Dermis microvascular lymphatic vessel endothelial cell (primary cell): ENCODE measurements at places on chromosomes 12 and 14.

GRCh38 chr14:63273129-63273528 is 45.6 kb downstream of the GPHB5 start:
- no peak for DNase-seq

GRCh38 chr14:103378038-103378854 is 7.0 kb upstream of the MARK3 start:
- DNase-seq = no peak

- DNase-seq = peak; percentile 77
Measured at GRCh38 chr12:42716491-42716891, 126.9 kb upstream of the PRICKLE1 start.

GRCh38 chr12:112851024-112851777 is 55.6 kb upstream of the OAS1 start:
- no peak for DNase-seq

DNA sequence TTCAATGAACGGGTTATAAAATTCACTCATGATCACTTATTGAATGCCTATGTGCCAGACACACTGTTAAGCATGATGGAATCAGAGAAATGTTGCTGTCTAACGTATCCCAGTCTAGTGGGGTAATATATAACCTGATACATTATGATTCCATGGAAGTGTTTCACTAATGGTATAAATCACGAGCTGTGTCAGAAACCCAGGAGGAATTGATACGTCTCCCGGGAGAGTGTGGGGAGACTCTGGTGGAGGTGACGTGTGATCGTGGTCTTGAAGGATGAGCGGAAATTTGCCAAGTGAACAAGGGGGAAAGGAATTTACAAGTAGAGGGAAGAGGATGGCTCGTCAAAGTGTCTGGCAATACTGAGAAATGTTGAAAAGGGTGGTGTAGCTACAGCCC is 26.5 kb downstream of the MANSC1 start:
- no peak for DNase-seq

DNA sequence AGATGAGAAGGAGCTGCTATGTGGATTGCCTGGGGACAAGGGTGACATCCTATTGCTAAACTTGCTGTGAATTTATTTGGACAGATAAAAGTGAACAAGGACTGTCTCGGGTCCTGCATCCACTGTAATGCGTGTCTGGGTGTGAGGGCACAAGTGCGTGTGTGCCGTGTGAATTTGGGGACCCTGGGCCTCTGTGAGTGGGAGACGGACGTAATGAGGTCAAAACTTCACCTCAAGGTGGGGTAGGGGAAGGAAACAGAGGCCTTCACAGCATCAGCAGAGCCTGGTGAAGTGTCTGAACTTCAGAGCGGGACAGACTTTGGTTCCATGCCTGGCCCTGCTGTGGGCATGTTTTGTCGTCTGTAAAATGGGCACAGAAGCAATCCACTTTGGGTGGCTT is 14.8 kb downstream of the ASB2 start:
- DNase-seq = no peak

DNA sequence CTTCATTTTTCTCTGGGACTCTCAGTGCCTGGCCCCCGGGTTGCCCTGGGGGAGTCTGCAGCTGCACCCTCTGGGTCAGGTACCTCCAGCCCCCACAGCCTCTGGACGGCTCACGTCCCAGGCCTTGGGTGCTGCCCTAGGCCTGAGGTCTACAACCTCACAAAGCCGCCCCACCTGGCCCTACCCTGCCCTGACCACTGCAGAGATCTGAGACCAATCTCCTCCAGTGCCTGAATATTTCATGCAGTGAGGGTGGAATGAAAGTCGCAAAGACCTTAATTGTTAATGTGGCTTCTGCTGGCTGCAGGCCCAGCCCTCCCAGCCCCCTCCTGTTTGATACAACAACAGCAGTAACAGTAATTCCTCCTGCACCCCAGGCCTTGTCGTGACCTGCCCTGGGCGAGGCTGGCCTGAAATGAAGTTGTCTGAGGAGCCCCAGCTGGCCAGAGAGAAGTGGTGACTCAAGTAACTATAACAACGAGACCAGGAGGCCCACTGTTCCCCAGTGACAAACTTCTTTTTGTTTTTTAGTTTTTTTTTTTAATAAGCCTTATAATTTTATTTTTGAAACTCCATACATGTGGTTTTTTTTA is 8.8 kb upstream of the CCDC85C start:
- no peak for DNase-seq

DNA sequence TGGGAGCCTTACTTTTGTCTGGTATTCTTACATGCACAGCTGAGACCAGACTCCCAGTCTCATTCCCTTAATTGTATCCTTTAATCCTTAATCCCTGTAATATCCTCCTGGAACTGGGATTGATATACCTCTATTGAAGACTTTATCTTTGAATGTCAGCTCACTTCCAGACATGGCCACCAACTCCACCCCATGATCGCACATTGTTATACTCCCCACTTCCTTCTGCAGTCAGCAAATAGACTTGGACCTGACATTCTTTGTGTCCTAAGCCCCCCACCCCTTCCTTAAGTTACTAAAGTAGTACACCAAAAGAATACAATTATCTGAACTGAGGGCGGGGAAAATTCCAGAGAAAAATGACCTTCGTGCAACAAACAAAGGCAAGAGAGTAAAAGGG is 8.6 kb upstream of the OSBPL8 start:
- no peak for DNase-seq

GRCh38 chr12:125684968-125685790 is 619.9 kb downstream of the AACS start:
- no peak for DNase-seq

GRCh38 chr12:125978286-125978685 is 913.1 kb downstream of the AACS start:
- no peak for DNase-seq

DNA sequence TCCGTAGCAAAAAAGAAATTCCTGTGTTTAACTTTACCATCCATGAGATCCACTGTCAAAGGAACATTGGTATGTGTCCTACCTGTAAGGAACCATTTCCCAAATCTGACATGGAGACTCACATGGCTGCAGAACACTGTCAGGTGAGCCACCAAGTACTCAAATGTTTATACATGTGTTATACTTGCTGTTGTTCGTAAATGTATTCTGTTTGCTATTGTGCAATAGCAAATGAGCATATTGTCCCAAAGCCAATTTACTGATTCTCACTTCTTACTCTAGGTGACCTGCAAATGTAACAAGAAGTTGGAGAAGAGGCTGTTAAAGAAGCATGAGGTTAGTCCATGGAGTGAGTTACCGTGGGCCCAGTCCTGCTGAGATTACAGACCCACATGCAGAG is 9.4 kb downstream of the TRAFD1 start:
- DNase-seq = no peak

GRCh38 chr12:119710965-119711551 is 43.1 kb downstream of the PRKAB1 start:
- DNase-seq = no peak

GRCh38 chr12:115871714-115872113 is 405.8 kb downstream of the MED13L start:
- peak; percentile 12 for DNase-seq

DNA sequence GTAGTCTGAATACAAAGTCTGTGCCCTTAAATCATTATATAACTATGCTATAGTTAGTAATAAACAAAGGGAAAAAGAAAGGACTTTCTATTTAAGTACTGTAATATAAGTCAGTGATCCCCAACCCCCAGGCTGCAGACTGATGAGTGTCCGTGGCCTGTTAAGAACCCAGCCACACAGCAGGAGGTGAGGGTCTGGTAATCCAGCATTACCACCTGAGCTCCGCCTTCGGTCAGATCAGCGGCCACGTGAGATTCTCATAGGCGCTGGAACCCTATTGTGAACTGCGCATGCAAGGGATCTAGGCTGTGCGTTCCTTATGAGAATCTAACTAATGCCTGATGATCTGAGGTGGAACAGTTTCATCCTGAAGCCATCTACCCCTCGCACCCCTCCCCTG is 15.7 kb downstream of the NFYB start:
- DNase-seq = no peak

GRCh38 chr14:64946310-64947045 is 3.9 kb upstream of the GPX2 start:
- no peak for DNase-seq

GRCh38 chr12:89372584-89373370 is 20.5 kb upstream of the DUSP6 start:
- no peak for DNase-seq

- DNase-seq = no peak
Measured at GRCh38 chr12:20262119-20262518, 106.2 kb upstream of the PDE3A start.

DNA sequence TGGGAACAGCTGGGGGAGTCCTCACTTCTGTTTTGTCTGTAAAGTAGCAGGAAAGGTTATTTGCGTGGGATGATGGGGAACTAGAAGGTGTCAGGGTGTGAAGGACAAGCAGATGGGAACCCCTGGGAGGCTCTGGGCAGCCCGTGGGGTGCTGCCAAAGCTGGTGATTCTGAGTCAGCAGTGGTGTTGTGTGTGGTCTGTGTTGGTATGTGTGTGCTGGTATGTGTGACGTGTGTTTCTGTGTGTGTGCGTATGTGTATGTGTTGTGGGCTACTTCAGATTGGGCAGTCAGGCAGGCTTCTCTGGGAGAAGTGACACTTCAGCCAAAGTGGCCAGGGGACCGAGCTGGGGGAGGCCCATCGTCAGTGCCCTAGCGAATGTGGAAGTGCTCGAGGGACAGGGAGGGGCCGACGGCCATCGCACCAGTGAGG is 15.3 kb upstream of the BDKRB2 start:
- DNase-seq = no peak

DNA sequence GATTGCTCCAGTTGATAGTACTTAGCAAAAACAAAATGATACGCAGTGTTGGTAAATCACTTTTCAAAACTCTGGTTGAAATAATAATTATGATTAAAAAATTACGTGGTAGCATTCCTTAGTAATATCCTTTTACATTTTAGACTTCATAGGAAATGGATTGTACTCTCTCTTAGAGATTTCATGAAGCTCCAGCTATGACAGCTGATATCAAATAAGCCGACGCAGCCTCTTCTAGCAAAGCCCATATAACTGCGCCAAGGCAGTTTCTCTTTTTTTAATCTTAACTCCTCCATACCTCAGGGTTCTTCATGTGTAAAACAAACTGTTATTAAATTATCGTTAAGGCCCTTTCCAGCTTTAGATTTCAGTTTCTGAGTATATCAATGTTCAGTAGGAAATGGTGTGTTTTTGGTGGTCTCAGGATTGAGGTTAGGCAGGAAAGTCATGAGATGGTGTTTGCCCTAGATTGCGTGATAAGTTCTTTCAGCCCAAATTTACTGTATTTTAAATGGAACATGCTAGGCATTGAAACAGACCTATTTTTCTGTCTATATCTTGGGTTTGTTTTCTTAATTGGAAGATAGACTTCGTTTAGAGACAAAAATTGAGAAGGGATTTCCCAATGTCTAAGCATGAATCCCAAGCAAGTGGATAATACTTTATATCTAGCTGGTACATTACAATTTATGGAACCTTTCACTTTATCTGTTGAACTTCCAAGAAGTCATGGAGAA is 902 bp upstream of the CFL2 start:
- DNase-seq = no peak

DNA sequence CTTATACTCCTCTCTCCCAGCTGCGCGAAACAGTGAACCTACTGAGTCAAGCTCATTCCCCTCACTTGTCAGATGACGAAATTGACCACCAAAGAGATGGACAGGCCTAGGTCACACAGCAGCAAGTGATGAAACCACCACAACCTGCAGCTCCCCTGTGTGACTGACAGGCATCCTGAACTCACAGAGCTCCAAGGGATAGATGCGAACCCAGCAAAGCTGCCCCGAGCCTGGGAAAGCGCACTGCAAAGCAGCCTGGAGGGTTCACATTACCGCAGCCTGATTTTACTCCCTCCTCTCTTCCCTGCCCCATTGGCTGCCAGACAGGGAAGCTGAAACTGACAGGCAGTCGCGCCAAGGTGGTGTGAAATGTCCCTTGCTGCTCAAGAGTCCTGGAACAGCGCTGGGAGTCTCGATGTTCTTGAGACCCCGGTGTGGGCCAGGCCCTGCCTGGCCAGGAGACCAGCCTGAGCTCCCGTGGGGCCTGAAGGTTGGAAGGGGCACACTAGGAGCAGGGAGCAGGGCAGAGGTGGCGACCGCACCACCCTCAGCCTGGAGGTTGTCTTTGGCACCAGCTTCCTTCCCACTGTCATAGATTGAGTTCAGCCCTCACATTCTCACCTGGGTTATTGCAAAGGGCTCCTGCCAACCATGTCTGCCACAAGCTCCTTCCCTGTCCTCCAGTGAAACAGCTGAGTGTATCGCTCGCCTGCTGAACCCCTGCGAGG is 36.3 kb downstream of the SNRNP35 start:
- DNase-seq = no peak

DNA sequence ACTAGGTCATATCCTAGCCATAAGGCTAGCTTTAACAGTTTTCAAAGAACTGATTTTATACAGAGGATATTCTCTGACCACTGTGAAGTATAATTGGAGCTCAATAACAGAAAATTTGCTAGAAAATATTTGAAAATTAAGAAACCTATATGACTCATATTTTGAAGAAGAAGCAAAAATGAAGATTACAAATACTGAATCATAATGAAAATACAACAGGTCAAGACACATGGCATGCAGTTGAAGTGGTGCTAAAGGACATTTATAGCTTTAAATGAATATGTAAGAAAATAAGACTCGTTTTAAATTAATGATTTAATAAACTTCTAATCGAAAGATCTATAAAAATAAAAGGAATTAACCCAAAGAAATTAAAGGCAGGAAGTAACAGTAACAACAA is 1234.6 kb downstream of the SLC16A7 start:
- no peak for DNase-seq

DNA sequence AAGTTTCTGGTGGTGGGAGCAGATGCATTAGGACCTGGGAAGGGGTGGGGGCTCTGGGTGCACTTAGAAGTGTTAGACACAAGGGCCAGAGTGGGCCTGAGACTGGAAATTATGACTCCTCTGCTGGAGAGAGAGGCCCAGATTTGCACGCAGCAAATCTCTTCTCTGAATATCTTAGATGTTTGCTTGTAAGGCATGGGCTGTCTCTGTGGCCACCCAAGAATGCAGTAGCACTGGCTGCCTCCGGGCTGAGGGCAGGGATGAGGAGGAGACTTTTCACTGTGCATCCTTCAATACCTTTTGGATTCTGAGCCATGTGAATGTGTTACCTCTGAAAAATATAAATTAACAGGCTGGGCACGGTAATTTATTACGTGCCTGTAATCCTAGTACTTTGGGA is 14.0 kb upstream of the RABGGTA start:
- no peak for DNase-seq

- DNase-seq = no peak
Measured at GRCh38 chr12:27580561-27581330, 56.7 kb downstream of the PPFIBP1 start.

- no peak for DNase-seq
Measured at GRCh38 chr12:56103066-56103711, 1.2 kb upstream of the PA2G4 start.

GRCh38 chr12:10167599-10167998 is 4.3 kb downstream of the OLR1 start:
- DNase-seq = no peak
